ENCODE measurements at places on chromosomes 16 and 17.

- no peak for DNase-seq
These were observed 614.8 kb upstream of the SOX9 start for GRCh38 chr17:71505981-71506380.

GRCh38 chr16:90033387-90033786 is 14.1 kb upstream of the DBNDD1 start:
- no peak for DNase-seq

- peak; percentile 76 for DNase-seq
These were observed 33.7 kb downstream of the PEMT start for GRCh38 chr17:17557796-17558195.

DNA sequence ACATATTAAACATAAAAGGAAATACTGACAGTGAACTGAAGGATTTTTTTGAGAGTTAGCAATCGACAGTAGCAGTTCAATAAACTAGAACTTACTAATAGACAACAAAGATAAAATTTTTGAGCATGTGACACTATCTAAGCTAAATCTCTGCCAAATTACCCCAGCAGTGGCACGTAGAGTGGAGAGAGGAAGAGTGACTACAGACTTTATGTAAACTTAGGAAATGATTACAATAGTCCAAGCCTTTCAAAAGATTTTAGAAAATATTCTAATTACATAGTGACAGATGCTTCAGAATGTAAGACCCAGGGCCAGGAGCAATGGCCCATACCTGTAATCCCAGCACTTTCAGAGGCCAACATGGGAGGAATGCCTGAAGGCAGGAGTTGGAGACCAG is 52.4 kb downstream of the CFDP1 start:
- no peak for DNase-seq

GRCh38 chr17:75338335-75338734 is 49.1 kb upstream of the SLC25A19 start:
- no peak for DNase-seq
